T-helper 1 cell (primary cell): ENCODE measurements at places on chromosomes 16 and 17.

- no peak for DNase-seq
Measured at GRCh38 chr16:20944861-20945574, 44.4 kb downstream of the LYRM1 start.

DNA sequence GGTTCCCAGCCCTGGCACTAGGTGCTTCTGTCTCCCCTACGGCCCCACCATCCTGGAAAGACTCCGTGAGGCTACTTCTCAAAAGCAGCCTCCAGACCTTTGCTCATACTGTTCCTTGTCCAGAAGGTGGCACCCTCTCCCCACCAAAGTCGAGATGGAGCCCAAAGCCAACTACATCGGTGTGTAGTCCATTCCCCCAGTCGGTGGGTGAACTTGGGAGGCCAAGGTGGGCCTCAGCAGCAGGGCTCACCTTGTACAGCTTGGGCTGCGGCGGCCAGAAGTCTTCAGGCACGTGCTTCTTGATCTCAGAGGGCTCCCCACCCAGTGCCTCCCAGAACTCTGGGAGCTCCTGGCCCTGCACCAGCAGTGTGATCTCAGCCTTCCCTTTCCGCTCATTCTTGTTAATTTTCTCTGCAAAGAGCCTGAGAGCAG, 10.2 kb downstream of the FLII start:
- peak; percentile 57 for DNase-seq

DNA sequence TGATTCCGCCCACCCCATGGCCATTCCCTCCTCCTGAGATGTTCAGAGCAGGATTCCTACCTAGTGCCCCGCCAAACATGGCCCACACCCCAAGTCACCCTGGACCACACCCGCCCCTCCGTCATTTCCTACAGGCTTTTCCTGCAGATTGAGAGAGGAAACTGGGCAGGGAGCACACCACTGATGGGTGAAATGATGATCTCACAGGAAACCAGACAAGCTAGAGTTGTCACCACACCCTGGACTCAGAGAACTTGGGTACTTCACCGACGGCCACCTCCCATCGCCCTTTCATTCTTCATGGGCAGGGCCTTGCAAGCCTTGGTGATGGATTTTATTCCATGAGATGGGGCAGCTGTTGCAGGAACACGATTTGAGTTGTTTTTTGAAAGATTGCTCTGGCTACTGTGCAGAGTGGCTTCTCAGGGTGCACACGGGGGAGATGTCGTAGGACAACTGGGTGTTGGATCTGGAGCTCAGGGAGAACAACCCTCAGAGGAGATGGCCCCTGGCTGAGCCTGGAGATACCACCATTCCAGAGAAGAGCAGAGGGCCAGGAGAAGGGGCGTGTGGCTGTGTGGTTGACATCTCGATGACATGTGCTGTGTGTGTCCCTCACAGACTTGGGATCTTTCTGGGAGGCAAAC, 7.4 kb upstream of the B9D1 start:
- DNase-seq: no peak

GRCh38 chr17:14052886-14053615, 16.3 kb upstream of the COX10 start:
- no peak for DNase-seq

DNA sequence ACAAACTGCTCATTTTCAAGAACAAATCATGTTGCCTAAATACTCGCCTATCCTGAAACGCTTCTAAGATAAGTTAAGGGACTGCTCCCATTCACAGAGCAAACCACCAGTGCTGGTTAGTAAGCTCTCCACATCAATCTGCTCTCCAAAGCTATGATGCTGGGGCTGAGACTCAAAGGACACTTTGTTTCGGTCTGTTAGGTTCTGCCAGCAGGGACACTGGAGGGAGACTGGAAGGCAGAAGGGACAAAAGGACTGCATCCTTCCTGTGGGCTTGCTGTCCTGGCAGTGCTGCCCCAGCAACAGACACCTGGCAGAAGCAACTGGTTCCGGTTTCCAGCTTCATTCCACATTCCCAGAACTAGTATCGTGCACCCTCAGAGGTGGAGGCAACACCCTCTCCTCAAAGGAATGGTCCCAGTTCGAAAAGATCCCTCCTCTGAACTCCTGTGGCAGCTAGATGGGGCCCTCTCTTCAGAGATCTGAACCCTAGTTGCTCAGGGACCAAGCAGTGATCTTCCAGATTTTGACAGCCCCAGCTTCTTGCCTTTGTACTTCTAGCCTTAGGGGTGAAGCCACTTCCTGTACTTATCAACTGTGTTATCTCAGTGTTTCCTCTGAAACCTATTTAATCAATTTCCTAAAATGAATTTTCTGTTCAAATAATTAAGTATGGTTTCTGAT, 73.4 kb upstream of the GSG1L start:
- peak; percentile 43 for DNase-seq

GRCh38 chr16:3431779-3432219, 11.5 kb downstream of the ZNF597 start:
- DNase-seq: peak; percentile 22

GRCh38 chr17:7493941-7494340, 9.8 kb downstream of the POLR2A start:
- no peak for DNase-seq

- DNase-seq: peak; percentile 58
Measured at GRCh38 chr16:47142821-47143676, 696 bp downstream of the NETO2 start.

DNA sequence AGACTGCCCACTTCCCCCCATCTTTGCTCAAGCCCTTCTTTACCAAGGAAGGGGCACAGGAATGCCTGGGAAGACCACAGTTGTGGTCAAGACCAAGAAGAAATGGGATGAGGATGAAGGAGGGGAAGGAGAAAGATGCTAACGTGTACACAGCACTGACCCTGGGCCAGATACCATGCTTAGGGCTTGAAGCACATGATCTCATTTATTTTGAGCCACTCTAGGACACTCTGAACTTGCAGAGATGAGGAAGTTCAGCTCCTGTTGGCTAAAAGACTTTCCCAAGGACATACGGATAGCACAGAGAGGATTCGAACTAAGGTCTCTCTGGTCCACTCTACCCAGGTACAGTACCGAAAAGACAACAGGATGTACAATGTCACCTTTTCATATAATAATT, 42.6 kb downstream of the PIK3R5 start:
- no peak for DNase-seq

- DNase-seq: no peak
Measured at GRCh38 chr16:30490210-30490609, 17.7 kb downstream of the ITGAL start.

GRCh38 chr16:79466111-79466510, 134.4 kb downstream of the MAF start:
- no peak for DNase-seq

GRCh38 chr16:62156971-62157370, 120.7 kb upstream of the CDH8 start:
- DNase-seq: no peak

DNA sequence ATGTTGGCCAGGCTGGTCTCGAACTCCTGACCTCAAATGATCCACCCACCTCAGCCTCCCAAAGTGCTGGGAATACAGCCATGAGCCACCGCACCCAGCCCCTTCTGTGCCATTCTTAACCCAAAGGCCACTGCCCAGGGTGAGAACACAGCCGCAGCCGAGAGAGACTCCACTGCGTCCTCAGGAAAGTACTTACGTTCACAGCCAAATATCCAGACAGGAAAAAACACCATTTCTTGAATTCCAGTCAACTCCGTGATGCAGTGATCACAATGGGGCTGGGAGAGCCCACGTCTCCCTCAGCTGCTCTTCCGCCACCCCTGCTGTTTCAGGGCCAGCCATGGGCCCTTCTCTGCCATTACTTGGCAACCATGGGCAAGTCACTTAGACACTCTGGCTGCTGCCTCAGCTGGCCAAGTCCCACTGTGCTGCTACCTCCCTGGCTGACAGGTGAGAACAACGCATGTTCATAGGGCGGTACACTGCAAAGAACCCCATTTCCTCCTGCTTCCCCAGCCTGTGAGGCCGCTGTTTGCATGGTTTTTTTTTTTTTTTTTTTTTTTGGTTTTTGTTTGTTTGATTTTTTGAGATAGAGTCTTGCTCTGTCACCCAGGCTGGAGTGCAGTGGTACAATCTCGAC, 4.3 kb downstream of the CDIP1 start:
- no peak for DNase-seq

DNA sequence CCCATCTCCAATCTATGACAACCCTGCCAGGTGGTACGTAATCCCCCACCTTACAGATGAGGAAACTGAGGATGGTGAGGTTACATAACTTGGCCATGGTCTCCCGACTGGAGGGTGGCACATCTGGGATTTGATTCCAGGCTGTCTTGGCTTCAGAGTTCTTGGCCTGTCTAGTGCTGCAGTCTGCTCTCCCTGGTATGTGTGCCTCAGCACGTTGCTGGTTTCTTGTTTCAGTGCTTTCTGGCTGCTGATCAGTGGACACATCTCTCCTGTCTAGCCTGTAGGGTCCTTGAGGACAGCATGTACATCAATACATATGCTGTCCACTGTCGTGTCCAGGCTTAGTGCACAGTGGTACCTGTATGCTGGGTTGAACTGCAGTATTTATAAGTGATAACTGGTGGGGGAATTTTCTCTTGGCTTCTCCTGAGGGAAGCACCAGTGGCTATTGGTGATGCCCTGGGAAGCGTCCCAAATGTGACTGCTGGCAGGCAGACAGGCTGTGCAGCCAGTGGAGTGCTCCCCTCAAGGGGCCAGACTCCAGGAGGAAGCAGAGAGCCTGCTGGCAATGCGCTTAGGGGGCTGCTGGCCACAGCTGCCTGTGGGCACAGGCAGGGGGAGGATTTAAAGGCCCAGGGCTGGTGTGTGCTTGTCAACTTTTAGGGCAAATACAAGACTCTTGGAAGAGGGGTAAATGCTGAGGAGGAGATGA, 14.4 kb downstream of the CTRL start:
- DNase-seq: no peak

DNA sequence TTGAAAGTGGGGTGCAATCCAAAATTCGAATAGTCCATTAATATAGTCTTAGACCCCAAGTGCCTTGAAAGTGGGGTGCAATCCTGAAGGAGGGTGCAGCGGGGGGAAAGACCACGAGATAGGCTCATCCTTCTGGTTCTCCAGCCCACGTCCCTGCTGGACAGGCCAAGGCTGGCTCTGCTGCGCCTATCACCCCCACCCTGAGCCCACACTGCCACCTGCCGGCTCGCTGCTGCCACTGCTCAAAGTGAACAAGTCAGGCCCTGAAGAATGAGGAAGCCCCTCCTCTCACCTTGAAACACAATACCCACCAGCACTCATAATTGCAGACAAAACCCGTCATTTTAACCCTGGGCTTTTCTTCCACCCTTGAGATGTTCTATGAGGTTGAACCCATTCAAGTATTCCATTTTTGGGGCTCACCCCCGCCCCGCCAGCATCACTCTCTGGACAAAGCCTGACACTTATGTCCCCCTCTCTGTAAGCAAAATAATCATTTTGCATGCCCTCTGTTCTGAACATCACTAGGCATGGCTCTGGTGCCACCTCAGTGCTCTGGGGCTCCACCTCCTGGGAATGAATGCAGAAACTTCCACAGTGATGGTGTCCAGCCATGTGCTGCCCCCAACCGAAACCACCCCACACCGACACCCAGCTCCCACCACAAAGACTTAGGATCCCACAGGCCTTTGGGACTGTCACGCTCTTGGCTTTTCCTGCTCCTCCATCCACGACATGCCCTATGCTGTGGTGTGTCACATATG, 56.8 kb downstream of the BEAN1 start:
- DNase-seq: peak; percentile 73

DNA sequence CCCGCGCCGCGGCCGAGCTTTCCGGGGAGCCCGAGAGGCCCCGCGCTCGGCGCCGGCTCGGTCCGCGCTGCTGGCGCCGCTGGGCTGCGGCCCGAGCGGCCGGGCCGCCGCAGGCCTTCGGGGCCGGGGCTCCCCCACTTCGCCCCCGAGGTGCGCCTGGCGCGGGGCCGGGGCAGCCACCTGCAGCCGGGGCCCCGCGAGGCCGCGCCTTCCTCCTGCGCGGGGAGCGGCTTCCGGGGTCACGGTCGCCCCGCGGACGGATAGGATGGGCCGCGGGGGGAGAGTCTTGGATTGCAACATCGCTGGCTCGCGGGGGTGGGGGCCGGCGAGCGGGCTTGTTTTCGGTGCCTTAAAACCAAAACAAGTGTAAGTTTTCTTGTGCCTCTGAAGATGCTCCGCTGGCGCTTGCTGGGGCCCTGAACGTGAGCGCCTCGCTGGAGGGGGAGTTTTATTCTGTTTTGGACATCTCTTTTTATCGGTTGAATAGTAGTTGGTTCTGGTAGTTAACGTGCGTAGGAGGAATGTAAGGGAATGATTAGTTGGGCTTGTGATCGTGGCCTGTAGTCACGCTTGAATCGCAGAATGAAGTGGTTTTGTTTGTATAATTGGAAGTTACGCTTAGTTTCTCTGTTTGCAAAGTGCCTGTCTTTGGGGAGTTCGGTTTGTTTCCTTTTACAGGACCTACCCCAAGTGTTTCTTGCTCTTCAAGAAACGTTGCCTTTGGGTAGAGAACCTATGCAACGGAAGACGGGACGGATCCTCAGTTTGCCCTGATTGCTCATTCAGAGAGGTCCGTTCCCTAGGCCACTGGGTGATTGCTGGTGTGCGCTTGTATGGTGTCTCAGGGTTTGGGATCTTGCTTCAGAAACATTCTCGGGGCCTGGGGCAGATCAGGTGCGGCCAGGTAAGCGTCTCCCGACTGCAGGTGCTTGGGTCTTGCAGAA, 724 bp downstream of the UBE2I start:
- DNase-seq: peak; percentile 54

DNA sequence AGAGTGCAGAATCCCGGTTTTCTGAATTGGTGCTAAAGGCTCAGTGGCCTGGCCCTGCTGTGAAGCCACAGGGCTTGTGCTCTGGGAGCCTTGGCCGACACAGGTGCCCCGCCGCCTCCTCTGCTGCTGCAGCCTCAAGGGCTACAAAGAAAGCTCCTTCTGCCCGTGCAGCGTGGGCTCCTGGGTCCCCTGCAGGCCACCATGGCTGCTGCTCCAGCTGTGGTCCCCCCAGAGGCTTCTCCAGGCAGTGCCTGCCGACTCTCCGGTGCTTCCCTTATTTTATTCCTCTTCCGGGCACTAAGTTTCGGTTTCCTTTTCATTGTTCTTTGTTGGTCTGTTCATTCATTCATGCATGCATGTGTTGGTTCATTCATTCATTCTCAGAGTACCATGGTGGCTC, 53.1 kb downstream of the CMIP start:
- DNase-seq: no peak

DNA sequence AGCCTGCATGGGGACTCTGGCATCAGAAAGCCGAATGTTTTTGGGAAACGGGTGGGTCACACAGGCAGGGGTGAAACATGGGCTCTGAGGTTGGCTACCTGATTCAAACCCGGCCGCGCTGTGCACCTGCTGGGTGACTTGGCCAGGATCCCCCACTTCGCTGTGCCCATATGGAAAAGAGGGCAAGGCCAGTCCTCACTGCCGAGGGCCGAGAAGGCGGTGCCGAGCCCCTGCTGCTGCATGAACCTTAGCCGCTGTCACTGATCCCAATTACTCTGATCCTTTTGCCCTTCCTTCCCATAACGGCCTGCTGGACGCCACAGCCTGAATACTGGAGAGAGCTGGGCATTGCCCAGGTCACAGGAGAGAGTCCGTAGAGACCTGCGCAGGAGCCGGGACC, 17.7 kb downstream of the KDM8 start:
- no peak for DNase-seq

- DNase-seq: no peak
Measured at GRCh38 chr16:30011714-30012504, 1.1 kb upstream of the DOC2A start.
